ENCODE measurements at places on chromosomes 13 and 19.

DNA sequence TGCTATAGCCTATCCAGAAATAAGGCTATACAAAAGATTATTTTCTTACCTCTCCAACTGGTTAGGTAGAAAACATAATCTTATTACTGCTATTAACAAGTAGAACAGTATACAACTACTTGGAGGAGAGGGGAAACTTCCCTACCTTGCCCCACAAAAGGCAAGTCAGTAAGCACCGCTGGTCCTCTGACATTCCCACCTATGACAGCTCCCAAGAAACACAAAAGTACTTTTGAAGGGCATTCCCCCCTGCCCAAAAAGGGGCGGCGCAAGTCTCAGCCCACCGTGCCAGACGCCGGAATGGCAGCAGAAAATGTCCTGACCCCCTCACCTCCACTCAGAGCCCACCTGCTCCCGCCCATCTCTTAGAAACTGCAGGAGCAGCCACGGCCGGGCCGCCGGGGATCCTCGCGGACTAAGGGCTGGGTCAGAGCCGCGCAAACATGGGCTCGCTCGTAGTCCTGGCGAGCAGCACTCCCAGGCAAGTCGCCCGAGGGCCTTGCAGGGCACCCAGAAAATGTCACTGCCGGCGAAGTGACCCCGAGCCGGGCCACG lies 437 bp downstream of the SUCLA2 start:
- no peak for DNase-seq

- DNase-seq: no peak
Measured at GRCh38 chr13:113115363-113116205, 7.0 kb upstream of the F10 start.

- no peak for DNase-seq
Measured at GRCh38 chr13:98672947-98673613, 79.4 kb downstream of the SLC15A1 start.

DNA sequence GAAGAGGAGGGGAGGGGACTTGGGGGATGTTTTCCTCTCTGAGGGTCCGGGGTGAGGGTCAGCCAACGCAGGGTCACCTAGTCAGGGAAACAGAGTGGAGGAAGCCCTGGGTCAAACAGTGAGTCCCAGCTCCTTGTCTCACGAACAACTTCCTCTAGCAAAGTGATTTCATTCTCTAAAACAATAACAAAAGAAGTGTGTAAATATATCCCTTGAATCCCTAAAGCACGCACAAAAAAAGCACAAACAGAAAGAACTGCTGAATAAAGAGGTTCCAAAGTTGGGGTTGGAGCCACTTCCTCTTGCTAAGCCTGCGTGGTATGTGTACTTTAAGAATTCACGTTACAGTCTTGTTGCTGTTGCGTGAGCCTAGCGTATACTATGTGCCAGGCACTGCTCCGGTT lies 1.5 kb upstream of the C5AR2 start:
- DNase-seq: no peak

- no peak for DNase-seq
Measured at GRCh38 chr19:15072930-15073647, 8.9 kb upstream of the OR1I1 start.

DNA sequence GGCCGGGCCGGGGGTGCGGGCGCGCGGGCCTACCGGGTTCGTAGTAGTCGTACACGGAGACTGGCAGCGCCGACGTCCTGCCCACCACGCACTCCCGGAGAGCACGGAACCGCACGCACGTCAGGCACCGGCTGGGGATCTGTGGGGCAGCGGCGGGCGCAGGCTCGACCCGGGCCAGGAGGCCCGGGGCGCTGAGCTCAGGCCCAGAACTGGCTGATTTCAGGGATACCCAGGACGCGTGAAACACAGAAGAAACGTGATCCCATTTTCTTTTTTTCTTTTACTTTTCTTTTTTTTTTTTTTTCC lies 9.0 kb downstream of the F2RL3 start:
- no peak for DNase-seq

- no peak for DNase-seq
Measured at GRCh38 chr13:20451397-20451796, 74.3 kb downstream of the CRYL1 start.

DNA sequence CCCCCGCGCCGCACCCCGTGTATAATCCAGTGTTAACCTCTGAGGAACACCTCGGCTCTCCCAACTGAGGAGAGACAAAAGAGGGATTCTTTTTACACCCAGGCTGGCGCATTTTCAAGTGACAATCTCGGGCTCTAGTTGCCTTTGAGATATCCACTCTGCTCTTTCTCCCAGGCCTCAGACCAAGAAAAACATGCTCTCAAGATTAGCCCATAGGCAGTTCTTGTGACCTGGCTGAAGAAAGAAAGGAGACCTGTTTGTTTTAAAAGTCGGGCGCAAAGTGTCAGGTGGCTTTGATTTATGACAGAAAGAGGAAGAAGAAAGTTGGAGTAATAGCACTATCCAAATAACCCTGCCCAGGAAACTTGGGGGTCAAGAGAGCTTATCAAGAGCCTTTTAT lies 27.3 kb downstream of the SHISA2 start:
- no peak for DNase-seq

- DNase-seq: no peak
Measured at GRCh38 chr13:48655291-48655690, 1.6 kb downstream of the CYSLTR2 start.

DNA sequence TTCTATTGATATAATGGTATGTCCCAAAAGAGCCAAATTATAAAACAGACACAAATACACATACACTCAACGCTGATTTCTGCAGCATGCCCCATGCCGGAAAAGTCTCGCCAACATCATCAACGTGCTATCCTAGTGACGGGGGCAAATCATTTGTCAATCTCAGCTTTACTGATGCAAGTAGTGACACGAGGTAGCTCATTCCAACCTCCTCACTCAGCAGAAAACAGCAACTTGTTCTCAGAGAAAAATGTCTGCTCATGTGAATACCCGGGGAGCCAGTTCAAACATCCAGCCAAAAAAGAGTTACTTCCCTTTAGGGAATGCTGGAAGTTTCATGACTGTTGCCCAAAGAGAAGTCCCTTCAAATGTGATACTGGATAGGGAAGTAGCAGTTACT lies 46.3 kb downstream of the SOX21 start:
- DNase-seq: no peak

GRCh38 chr13:109118521-109118920 lies 489.1 kb downstream of the MYO16 start:
- no peak for DNase-seq

DNA sequence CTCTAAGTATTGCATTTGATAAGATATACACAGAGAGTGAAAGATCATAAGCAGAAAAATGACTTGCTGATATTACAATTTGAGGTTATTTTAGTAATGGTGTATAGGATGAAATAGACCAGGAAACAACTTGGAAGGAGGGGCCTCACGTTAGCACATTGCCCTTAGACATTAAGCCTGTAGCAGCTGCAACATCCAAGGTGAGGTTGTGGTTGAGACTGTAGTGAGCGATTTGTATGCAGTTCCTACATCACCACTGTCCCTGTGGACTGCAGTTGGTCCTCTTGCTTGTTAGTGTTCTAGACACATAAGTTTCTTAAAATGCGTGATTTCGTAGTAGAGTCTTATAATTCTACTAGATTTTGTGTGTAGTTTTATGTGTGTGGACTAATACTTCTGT lies 311.3 kb downstream of the ATP8A2 start:
- DNase-seq: no peak

- no peak for DNase-seq
Measured at GRCh38 chr19:54937926-54938325, 9.4 kb downstream of the NLRP7 start.

- DNase-seq: no peak
Measured at GRCh38 chr13:106246666-106247188, 288.7 kb downstream of the EFNB2 start.

- DNase-seq: no peak
Measured at GRCh38 chr13:36998624-36999041, 507 bp downstream of the ALG5 start.

GRCh38 chr13:51266642-51267041 lies 44.4 kb downstream of the FAM124A start:
- DNase-seq: no peak

DNA sequence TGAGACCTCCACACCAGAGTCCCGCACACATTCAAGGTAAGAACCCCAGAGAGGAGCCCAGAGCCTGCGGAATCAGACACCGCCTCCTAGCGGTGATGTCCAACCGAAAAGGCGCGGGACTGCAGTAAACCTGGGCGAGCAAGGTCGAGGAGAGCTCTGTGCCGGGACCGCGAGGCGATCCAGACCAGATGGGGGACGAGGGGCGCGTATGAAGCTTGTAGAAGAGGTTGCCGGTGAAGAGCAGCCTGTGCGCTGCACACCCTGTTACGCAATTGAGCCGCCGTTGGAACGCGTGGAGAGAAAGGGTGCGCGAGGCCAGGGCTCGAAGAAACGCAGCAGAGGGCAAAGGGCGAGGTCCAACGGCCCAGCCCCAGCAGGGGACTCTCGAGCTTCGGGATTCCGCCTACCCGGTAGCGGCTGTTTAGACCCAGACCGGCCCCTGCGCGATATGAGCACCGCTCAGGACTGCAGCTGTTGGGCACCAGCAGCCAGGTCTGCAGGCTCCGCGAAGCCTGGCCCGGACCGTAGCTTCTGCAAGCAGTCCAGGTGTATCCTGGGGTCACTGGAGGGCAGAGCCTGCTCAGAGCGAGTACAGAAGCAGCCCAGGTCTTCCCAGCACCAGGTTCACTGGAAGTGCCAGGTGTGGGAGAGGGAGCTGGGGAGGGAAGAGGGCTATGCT lies 65.9 kb upstream of the ZNF599 start:
- DNase-seq: no peak

DNA sequence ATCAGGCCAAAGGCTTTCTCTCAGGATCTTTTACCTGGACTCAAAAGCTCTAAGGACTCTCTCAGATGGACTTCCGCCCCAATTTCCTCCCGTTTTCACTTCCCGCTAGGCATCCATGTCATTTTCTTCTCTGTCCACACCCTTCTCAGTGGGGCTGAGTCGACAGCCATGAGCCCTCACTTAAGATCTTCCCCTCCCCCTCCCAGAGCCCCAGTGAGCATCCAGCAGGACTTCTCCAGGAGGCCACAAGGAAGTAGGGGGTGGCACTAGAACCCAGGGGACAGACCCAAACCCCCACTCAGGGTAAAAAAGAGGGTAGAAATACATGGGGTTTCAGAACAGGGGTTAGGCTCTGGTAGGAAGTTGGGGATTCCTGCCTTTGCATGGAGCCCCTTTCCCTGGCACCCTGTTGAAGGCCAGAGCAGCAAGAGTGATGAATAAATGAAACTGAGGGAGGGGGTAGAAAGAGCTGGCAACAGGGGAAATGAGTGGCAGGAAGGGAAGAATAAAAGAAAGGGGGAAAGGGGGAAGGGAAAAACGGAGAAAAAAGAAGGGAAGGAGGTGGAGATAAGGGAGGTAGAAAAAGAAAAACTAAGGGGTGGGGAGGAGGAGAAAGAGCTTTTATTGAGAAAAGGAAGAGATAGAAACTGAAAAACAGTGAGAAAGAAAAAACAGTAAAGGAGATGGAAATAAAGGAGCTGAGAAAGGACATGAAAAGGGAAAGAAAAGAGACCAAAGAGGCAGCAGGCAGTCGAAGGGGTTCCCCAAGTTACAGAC lies 42.3 kb downstream of the DEDD2 start:
- DNase-seq: no peak

- DNase-seq: no peak
Measured at GRCh38 chr13:35723053-35723461, 246.6 kb upstream of the MAB21L1 start.

- DNase-seq: no peak
Measured at GRCh38 chr13:110648146-110648819, 32.9 kb downstream of the NAXD start.

DNA sequence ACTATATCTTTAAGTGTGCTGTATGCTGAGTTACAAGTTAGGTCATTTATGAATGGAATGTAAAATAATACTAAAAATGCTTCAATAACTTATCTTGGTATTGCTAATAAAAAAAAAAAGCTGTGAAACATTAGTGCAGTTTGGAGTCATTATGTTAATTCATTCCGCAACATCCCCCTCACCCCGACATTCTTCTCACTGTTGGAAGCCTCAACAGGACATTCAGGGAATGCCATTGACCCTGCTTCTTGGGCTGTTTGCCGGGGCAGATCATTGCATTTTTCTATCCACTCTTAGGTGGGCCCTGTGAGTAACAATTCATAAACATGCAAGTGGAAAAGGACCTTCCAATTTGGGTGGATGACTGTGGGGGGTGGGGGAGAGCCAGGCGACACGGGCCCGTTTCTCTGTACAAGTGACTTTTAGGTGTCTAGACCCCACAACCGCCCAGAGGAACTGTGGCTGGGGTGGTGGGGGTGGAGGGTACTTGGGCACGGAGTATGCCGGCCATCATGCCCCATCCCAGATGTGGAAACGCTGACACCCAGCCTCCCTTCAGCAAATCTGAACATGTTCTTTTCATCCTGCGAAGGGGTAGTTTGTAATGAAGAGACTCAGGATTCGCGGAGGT lies 185.9 kb downstream of the ZNF536 start:
- no peak for DNase-seq

DNA sequence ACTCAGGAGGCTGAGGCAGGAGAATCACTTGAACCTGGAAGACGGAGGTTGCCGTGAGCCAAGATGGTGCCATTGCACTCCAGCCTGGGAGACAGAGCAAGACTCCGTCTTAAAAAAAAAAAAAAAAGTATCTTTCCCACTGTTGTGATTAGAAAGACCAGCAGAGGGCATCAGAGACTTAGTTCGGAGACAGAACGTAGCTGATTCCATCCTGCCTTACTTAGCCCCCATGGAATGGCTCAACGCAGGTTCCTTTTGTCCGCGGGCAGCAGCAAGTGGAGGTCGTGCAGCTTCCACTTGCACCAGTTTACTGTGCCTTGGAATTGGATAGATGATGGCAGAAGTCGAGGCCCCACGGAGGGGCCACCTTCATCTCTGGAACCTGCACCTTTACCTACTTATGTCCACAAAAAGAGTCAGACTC lies 8.1 kb downstream of the TIMM29 start:
- DNase-seq: no peak

DNA sequence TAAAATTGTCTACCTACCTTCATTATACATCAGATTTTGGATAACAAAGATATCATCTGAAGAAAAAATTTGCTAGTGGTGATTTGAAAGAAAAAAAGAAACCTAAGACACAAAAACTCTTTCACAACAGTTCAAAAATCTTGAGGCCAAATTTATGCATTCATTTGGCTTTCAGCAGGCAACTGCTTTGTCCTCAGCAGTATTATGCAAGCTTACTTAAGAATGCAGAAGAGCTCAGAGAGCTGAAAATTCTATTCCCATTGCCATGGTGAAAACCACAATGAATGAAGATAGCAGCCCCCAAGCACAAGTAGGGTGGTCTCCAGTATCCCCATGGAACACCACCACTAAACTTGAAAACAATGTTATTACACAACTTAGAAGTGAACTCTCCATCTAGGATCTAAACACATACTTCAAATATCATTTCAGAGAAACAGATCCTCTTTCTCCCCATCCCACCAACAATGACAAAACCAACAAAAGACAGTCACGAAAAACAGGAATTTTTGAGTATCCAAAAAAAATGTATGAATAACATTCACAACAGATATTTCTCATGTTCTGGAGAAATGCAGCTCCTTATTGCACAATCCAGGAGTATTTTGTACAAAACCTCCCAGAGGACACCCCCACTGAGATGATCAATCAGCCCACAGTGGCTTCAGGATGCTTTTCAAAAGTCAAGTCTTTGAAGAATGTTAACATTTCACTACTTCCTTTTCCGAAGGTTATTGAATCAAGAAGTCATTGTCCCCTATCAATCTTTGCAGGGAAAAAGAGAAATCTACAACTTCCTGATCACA lies 192.7 kb downstream of the LHFPL6 start:
- no peak for DNase-seq
